ENCODE measurements at places on chromosomes 12 and 14. TPM values are rescaled to one million over a fixed set of nuclear protein-coding genes. Genes with fewer than 3 reads are reported as not detected.

GRCh38 chr12:75184516-75184915, 25.1 kb downstream of the KCNC2 start:
- DNase-seq = no peak

- peak; percentile 19 for DNase-seq
Measured at GRCh38 chr14:73787486-73788316, 63.9 kb upstream of the PTGR2 start.

GRCh38 chr14:100325231-100325632, 2.1 kb downstream of the SLC25A47 start:
- DNase-seq = no peak

KLRC1 gene
- 0.21 TPM for total RNA-seq

CCND2 gene
- total RNA-seq = 557 TPM

GRCh38 chr12:82880442-82880901, 193.8 kb downstream of the TMTC2 start:
- no peak for DNase-seq

DNA sequence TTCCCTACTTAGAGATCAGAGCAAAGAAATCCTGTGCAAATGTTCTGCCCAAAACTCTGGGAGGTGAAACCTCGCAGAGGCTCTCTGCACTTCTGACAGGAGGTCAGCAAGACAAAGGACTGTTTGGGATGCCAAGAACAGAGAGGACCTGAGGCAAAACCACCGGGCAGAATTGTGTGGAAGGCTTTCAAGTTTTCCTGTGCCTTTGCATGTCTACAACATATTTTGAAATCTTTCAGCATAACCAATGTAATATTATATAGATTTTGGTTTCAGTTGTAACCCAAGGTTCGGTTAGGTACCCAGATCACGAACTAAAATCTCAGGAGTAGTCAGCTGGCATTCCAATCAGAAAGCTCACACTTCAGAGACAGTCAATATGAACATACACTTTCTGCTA, 99.4 kb upstream of the PLEKHA5 start:
- no peak for DNase-seq

- no peak for DNase-seq
Measured at GRCh38 chr12:23458640-23459039, 490.8 kb downstream of the SOX5 start.

DNA sequence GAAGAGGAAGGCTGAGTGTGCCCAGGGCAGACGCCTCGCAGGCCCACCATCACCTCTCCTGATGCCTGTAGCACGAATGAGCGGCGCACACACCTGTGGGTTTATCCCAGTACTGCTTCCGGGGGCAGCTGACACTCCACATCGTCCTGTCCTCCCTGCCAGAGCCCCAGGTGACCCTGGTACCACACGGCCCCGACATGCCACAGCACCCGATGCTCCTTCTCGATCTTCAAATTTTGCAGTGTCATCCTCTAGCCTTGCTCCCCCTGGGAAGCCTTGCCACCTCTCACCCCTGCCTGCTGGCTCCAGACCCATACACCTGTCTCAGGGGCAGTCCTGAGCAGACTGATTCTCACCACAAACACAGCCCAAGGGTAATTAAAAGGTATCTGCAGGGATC, 40.6 kb downstream of the ANO2 start:
- no peak for DNase-seq

DNA sequence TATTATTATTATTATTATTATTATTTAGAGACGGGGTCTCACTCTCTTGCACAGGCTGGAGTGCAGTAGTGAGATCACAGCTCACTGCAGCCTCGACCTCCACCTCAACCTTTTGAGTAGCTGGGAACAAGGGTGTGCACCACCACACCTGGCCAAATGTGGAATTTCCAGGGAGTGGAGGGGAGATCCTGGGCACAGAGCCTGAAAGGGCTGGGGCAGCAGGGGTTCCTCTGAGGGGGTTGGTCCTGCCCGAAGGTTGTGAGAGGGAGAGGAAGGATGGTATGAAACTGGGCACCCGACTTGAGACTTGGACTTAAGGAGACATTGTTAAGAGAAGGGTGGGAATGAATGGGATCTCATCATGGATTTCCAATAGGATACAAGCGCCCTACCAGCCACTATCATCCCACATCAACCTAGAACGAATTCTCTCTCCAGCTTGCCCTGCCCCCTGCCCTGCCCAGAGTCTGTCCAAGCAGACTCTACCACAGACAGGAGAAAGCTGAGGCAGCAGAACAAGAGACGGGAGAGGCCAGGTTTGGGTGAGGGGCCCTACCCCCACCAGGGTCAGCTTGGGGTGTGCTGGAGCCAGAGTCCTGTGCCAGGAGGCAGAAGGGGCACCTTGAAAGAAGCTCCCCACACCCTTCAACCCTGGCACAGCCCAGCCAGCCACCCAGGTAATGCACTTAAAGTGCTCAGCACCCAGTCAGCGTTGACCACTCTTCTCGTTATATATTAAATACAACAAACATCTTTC, 2.4 kb upstream of the DYNC1H1 start:
- DNase-seq = no peak

DIO2 gene
- total RNA-seq = not detected

TIGAR gene
- 9.5 TPM for total RNA-seq

SETD1B gene
- 24.0 TPM for total RNA-seq

GRCh38 chr12:51225771-51226170, 7.9 kb upstream of the POU6F1 start:
- no peak for DNase-seq

DNA sequence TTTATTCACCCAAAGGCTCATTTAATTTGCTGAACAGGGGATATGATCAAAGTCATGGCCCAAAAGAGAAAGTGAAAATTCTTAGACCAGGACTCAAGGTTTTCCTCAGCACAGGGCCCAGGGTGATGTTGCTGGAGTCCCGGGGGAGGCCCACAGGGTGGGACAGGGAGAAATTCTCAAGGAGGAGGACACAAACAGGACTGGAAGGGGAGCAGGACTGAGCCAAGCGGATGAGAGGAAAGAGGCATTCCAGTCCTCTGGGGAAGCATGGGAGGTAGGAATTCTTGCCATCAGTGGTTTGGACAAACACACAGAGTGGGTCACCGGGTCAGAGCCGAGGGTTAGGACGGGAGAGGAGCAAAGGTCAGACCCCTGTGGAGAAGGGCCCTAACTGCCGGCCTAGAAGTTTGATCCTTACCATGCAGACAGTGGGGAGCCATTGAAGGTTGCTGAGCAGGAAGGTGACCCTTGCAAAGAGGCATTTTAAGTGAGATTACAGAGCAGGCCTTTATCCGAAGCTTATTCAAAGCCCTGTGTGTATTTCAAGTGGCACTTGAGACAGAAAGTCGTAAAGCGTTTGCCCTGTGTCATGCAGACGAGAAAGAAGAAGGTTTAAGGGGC, 68.4 kb upstream of the PTGR2 start:
- no peak for DNase-seq

DNA sequence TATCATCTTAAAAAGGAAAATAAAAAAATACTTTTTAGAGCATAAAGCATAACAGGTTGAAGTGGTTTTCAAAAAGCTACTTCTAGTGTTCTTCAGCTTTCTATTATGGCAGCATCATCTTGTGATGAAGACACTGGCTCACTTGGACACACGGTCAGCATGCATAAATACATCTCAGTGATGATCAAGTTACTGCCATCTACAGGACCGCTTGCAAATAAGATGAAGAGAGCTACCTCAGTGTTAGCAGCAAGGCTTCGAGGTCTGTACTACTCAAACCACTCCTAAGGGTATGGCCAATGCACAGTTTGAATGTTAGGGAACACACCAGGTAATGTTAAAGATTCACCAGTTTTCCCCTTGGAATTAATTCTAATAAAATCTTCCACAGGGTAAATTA, 58.8 kb downstream of the GALC start:
- DNase-seq = no peak

GRCh38 chr12:63905544-63905943, 61.0 kb downstream of the SRGAP1 start:
- no peak for DNase-seq

DNA sequence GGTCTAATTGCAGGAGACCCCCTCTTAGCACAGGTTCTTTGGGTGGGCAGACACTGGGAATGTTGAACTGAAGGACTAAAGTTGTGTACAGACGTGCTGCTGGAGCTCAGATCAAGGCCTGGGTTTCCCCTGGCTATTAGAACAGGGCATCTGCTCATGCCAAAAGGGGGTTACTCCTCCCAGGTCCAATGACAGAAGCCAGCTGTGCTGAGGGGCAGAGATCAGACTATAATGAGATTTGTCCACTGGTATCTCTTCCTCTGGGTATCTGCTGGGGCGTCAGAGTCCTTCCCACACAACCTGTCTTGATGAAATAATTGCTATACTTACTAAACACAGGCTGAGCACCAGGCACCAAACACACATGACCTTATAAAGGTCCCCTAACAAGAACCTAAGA, 42.6 kb downstream of the LTBP2 start:
- DNase-seq = no peak

DNA sequence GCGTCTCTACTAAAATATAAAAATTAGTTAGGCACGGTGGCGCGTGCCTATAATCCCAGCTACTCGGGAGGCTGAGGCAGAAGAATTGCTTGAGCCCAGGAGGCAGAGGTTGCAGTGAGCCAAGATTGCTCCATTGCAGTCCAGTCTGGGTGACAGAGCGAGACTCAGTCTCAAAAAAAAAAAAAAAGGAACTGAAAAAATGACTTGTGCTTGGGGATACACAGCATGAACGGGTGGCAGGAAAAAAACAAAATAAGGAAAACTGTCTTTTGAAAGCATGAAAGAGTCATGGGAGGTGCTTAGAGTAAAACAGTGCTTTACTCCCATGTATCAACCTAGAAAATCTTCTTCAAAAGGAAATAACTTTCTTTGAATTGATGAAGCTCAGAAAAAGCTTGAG, 80.8 kb downstream of the TMTC1 start:
- no peak for DNase-seq

DNA sequence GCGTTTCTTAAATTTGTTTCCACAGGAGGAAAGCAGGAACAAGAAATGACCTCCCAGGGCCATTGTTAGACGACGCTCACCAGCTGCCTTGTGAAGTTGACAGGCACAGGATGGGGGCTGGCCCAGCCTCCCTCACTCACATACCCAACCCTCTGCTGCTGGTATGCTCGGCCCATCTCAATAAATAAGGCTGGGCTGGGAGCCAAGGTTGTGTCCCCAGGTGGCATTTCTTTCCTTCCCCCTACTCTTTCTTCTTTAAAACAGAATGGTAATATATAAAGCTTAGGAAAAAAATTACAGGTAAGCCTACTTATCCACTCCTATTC, 93.0 kb downstream of the ACTN1 start:
- no peak for DNase-seq

DNA sequence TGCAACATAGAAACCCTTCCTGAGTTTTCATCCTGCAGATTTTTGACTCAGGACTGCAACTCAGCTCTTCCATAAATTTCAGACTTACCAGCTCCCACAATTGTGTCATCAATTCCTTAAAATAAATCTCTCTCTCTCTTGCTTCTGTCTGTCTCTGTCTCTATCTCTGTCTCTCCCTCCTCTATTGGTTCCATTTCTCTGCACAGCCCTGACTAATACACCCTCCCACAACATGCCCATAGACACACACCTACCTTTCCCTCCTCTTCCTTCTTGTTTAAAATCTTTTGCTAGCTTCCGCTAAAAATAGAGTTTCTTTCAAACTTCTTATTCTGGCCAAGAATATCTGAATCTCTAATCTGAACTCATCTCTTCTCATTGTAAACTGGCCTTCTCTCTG, 22.9 kb upstream of the PTHLH start:
- no peak for DNase-seq

ARHGDIB gene
- total RNA-seq = 561 TPM

DNA sequence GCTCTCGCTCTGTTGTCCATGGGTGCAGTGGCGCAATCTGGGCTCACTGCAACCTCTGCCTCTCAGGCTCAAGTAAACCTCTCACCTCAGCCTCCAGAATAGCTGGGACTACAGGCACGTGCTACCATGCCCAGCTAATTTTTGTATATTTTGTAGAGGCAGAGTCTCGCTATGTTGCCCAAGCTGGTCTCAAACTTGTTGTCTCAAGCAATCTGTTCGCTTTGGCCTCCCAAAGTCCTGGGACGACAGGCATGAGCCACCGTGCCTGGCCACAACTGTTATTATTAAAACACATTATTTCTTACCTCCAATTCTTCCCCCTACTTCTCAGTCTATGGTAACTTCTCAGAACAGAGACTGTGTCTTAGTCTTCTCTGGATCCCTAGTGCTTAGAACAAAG, 143.3 kb downstream of the DICER1 start:
- DNase-seq = no peak

DNA sequence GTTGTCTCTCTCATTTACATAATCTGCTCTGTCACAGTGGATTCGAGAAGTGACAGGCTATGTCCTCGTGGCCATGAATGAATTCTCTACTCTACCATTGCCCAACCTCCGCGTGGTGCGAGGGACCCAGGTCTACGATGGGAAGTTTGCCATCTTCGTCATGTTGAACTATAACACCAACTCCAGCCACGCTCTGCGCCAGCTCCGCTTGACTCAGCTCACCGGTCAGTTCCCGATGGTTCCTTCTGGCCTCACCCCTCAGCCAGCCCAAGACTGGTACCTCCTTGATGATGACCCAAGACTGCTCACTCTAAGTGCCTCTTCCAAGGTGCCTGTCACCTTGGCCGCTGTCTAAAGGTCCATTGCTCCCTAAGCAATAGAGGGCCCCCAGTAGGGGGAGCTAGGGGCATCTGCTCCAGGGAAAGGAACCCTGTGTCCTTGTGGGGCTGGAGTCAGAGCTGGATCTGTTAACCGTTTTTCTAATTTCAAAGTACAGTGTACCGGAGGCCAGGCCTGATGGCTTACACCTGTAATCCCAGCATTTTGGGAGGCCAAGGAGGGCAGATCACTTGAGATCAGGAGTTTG, 5.1 kb downstream of the ERBB3 start:
- DNase-seq = no peak

- no peak for DNase-seq
Measured at GRCh38 chr12:106078358-106079010, 60.3 kb downstream of the NUAK1 start.

SLC38A4 gene
- total RNA-seq = not detected
